ENCODE measurements at places on chromosomes 13 and 19. TPM values are rescaled to one million over a fixed set of nuclear protein-coding genes. Genes with fewer than 3 reads are reported as not detected.

DNA sequence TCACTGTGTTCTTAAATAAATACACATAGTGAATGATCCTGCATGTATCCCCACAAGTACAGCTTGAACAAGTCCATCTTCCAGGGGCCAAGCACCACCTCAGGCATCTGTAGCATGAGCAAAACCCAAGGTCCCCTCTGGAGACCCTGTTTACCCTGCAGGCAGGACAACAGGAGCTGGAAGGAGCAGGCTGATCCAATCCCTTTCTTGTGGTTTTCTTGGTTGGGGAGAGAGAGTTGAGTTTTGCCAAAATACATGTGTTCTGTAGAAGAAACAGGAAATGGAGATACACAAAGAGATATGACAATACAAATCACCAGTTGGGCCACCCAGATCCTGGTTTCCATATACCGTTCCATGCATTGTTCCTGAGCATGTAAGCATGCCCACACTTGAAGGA is 92.8 kb downstream of the SHISA2 start:
- DNase-seq = no peak

DNA sequence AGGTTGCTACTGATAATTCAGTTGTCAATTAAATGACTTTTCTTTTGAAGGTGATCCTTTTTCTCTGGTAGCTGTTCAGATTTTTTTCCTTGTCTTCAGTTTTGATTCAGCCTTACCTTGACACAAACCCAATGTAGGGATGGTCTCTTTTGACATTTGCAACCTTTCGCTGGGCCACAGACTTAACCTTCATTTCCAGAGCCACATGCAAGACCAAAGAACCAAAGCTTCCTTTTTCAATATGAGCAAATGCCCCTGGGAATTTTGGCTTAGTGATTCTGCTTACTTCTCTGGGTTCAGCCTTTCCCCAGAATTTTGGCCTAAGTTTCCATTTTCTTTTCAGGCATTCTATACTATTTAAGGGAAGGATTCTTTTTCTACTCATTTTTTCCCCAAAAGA is 19.6 kb downstream of the SIGLEC5 start:
- DNase-seq = no peak

DNA sequence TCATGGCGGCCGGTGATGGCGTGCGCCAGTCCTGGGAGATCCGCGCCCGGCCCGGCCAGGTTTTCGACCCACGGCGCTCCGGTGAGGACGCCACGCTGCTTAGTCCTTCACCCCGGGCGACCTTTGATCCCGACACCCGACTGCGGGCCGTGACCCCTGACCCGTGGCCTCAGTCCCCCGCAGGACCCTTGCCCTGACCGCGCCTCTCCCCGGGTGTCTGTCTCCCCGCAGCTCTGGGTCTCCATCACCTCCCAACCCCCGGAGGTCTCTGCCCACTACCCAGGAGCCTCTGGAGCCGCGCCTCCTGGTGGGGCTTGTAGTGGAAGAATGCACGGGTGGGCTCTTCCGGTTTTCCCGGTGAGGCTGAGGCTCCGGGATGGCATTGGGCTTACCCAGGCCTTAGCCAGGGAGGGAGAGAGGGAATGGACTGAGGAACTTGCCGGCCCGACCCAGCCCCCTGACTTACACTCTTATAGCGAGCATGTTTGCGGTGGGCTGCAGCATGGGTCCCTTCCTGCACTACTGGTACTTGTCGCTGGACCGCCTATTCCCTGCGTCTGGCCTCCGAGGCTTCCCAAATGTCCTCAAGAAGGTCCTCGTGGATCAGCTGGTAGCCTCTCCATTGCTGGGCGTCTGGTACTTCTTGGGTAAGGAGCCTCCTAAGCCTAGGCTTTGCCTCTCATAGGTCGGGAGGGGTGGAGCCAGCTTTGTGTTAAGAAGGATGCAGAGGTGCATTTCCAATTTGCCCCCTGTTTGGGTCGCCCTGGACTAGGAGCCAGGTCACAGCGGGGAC is 566 bp downstream of the MPV17L2 start:
- DNase-seq = no peak

GRCh38 chr13:63088226-63088625 is 1672.6 kb upstream of the PCDH20 start:
- DNase-seq = no peak

DNA sequence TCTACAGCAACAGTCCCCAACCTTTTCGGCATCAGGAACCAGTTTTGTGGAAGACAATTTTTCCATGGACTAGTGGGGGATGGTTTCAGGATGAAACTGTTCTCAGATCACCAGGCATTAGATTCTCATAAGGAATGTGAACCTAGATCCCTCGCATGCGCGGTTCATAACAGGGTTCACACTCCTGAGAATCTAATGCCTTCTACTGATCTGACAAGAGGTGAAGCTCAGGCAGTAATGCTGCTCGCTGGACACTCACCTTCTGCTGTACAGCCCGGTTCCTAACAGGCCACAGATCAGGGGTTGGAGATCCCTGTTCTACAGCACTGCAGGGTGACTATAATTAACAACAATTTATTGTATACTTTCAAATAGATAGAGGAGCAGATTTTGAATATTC is 21.9 kb downstream of the USP12 start:
- DNase-seq = no peak

GRCh38 chr13:101230271-101230890 is 185.9 kb downstream of the NALCN start:
- no peak for DNase-seq

GRCh38 chr13:22925881-22926747 is 254.7 kb upstream of the SGCG start:
- no peak for DNase-seq

- DNase-seq = no peak
Observed at GRCh38 chr19:43570174-43570791, 5.0 kb downstream of the XRCC1 start.

GRCh38 chr13:108483981-108484380 is 145.4 kb upstream of the MYO16 start:
- DNase-seq = no peak

DNA sequence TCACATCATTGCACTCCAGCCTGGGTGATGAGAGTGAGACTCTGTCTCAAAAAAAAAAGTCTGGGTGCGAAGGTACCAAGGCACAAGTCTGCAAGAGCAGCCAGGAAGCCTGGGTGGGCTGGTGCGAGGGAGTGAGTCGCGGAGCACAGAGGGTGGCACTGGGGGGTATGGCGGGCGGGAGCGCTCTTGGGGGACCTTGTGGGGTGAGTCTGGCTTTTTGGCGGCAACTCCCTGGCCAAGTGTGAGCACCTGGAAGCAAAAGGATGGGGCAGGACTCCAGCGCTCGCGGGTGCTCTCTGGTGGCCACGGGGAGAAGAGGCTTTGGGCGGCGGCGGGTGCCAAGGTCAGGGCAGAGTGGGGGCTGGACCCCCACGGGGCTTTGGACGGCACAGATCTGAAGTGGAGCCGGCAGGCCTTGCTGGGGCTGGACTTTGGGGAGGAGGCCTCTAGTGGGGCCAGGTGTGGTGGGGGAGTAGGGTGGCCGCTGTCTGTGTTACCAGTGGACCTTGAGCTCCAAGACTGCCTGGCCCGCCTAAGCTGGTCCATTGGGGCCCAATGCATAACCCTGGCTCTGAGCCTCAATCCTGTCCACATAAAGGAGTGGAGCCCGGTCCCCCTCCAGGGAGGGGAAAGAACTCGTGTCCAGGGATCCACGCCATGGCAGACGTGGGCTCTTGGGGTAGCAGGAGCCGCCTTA is 1.6 kb downstream of the P2RY11 start:
- DNase-seq = peak; percentile 35

DNA sequence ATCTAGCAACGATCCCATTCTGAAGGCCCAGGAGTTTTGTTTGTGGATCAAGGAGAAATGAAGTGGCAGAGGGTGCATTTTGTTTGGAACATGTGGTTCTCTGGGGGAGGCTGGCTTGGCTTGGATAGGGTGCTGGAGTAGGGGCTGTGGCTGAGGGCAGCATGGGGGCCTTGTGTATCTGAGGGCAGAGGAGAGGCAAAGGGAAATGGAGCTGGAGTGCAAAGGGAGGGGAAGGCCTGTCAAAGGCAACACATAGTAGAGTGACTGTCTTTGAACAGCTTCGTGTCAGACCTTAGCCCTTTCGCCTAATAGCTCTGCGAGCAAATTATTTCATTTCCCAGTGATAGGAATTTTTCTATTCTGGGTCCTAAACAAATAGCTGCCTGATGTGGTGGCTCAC is 187.2 kb downstream of the KCNRG start:
- DNase-seq = no peak

- no peak for DNase-seq
Observed at GRCh38 chr13:110308656-110309359, 1.7 kb downstream of the COL4A2 start.

DNA sequence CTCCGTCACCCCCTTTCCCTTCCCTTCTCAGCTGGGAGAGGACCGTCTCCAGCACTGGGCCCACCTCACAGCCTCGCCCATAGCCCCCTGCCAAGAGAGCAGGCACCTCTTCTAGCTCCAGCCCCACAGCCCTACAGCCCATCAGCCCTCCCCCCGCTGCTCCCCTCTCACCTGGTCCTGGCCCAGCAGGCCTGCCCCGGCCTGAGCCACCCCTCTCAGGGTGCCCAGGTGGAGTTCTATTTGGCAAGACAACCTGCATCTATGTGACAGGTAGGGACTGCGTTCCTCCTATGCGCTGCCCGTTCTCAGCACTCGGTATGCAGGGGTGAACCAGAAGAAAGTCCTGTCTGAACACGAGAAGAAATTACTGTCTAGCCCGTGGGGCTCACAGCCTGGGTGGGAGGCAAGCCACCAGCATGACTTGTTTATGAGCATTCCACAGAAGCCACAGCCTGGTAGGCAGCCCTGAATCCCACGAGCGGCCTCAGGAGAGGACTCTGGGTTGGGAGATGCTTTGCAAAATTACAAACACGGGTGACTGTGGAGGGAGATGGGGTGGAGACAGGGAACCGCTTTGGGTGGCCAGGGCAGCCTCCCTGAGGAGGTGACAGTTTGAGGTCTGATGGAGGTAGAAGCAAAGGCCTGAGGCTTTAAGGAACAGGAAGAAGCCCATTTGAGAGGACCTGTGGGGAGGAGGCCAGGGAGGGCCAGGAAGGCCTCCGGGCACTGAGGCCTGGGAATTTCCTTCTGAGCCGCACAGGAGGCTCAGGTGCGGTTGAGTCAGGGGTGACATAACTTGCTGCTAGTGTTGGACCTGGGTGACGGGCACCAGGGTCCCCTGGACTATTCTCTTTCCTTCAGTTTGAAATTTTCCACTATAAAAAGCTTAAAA is 1.2 kb upstream of the PLEKHF1 start:
- DNase-seq = no peak

- no peak for DNase-seq
Observed at GRCh38 chr13:59914556-59914955, 249.2 kb downstream of the DIAPH3 start.

DNA sequence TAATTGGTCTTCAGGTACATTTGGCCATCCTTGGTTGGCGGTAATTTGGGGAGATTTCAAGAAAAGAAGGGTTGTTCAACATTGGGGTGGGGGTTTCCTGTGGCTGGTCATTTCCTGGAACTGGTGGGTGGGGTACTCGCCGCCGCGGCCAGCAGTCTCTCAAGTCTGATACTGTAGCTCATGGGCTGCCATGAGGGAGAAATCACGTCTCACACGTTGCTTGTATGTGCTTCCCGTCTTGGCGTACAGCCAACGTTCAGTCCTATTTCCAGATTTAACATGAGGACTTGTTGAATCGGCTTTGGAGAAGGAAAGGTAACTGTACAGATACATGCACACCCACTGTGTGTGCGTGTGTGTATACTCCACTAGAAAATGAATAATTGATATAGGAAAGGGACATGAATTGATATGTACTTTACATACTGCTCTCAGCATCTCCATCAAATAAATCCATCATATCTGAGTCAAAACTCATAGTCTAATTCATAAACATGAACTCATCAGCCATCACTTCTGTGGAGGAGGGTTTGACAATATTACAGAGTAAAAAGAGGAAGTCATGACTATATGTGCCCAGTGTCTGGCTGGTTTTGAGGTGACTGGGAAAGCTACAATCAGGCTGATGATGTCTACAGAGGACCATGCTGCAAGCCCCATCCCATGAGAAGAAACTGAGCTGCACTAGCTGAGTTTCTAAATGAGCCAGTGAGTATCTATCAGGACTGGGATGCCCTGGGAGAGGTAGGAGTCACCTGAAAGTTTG is 418.1 kb downstream of the TSHZ3 start:
- DNase-seq = no peak

GRCh38 chr19:15672580-15673175 is at the start of gene CYP4F12:
TSS of gene CYP4F12 (plus strand) at chr19:15673087. CDS start at chr19:15673530, 443 bp downstream.
- DNase-seq = no peak

DNA sequence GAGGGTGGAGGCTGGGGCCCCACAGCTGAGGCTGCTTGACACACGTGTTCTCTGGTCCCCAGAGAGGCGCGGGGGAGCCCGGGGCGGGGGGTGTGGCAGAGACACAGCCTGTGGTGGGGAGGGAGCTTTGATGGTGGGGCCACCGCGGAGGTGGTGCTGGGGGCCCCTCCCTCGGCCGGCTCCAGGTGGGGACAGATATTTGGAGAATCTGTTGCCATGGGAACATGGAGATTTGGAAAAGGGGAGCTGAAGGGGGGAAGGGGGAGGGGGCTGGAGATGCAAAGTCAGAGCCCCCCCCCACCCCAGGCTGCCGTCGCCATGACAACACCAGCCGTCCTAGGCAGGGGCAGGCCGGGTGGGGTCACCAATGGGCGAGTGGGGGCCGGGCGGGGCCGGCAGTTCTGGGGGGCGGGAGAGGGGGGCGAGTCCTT is 1.2 kb downstream of the PRKCG start:
- peak; percentile 56 for DNase-seq

GRCh38 chr19:49812452-49812996 is 568 bp downstream of the FUZ start:
- no peak for DNase-seq

- no peak for DNase-seq
Observed at GRCh38 chr13:111908361-111908760, 158.6 kb upstream of the SOX1 start.

DNA sequence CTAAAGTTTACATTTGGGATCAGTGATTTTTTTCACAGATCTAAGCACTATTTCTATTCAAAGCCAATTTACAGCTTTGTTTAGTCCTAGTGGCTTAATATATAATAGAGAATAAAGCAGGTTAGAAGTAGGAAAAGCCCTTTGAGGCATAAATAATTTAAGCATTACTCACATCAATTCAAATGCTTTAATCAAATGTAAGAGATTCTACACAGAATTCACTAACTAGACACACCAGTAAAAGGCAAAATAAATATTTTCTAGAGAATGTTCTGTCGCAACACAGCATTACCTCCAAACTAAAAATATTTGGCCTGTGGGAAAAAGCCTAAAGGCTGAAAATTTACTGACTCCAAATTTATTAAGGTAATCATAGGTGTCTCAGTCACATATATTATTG is 31.3 kb downstream of the KCTD12 start:
- DNase-seq = no peak

The TLE6 gene
- 2.3 TPM for polyA plus RNA-seq

The TPTE2 gene
- not detected for polyA plus RNA-seq

The ZSWIM9 gene
- polyA plus RNA-seq = not detected

The GPR18 gene
- 229 TPM for polyA plus RNA-seq

The ZNF709 gene
- polyA plus RNA-seq = 2.3 TPM

The TMC4 gene
- not detected for polyA plus RNA-seq

Data from naive B cell (primary cell).